ENCODE measurements at places on chromosomes 2 and 18.

GRCh38 chr2:205484215-205484614, 198.1 kb upstream of the NRP2 start:
- DNase-seq, result no peak

GRCh38 chr2:86393521-86394491, 47.4 kb upstream of the KDM3A start:
- DNase-seq, result no peak

GRCh38 chr2:4762951-4763376, 929.2 kb upstream of the SOX11 start:
- peak; percentile 70 for DNase-seq

- DNase-seq, result peak; percentile 69
Observed at GRCh38 chr2:42196403-42197267, 27.5 kb downstream of the EML4 start.

DNA sequence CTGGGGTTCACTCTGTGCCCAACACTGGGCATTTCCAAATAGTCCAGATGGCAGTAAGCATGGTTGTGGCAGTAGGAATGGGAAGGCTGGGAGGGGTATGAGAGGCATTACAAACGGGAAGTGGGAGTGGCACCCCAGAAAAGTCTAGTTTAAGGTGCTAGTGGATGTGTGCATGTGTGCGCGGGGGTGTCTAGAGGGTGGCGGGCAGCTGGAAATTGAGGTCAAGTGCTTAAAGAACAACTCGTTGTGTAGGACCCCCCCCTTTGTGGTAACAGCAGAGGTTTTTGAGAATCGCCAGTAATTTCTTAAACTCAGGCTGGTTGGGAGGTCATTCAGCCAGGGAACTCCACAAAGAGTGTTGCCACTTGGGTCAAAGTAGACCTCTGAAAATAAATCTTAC, 69.9 kb downstream of the RHBDD1 start:
- DNase-seq, result peak; percentile 41

DNA sequence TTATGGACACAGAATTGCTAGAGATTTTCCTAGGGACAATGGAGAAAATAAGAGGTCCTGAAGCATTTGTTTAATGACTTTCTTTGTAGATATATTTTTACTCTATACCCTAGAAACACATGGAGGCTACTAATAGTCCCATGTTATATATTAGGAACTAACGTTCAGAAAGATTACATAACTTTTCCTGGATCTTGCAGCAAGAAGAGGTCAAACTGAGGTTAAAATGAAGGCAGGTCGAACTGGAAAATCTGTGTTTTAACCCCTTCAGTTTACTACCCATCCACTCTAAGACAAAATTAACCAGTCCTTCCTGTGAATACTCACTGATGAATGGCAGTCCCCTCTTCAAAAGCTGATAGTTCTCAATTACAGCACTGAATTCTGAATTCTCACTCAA, 1415.8 kb upstream of the CELF4 start:
- no peak for DNase-seq

DNA sequence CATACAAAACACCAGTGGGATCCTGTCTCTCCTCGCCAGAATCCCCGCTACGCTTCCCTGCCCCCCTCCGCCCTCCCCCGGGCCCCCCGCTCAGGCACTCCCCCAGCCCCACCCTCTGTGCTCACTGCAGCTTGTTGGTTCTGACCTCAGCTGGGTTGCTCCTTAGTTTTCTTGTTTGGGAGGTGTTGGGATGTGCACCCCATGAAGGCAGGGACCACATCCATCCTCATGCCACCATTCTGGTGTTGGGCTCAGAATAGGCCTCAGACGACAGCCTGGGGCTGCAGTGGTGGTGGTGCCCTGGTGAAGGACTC, 4.6 kb downstream of the SNED1 start:
- no peak for DNase-seq

DNA sequence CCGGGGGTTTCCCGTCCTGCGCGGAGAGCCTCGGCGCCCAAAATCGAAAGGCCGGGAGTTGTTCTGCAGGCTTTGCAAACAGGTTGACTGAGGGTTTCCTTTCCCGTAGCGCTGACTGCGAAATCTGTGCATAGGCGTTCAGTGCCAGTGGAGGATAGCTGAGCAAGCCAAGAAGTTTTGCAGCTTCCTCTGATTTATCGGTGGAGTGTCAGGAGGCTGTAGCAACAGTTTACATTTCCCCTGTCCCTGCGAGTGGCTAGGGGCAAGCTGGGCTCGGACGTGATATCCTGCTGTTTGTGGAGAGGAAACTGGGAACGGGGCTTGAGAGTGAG, 694 bp downstream of the THSD7B start:
- DNase-seq, result no peak

DNA sequence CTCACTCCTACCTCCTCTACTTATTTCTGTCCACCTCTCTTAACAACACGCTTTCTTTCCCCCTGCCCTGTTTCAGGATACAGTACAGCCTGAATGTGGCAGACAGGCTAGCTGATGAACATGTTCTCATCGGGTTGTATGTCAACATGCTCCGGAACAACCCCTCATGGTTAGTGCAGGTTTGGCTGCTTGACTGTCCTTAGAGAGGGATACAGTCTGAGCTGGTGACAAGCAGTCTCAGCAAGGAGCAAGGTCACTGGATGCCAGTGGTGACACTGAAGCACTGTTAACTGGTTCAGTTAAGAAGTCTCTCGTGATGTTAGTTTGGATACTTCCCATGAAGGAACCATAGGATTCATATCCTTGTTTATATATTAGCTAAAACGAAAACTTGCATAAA, 128.6 kb downstream of the DTNA start:
- DNase-seq, result no peak

DNA sequence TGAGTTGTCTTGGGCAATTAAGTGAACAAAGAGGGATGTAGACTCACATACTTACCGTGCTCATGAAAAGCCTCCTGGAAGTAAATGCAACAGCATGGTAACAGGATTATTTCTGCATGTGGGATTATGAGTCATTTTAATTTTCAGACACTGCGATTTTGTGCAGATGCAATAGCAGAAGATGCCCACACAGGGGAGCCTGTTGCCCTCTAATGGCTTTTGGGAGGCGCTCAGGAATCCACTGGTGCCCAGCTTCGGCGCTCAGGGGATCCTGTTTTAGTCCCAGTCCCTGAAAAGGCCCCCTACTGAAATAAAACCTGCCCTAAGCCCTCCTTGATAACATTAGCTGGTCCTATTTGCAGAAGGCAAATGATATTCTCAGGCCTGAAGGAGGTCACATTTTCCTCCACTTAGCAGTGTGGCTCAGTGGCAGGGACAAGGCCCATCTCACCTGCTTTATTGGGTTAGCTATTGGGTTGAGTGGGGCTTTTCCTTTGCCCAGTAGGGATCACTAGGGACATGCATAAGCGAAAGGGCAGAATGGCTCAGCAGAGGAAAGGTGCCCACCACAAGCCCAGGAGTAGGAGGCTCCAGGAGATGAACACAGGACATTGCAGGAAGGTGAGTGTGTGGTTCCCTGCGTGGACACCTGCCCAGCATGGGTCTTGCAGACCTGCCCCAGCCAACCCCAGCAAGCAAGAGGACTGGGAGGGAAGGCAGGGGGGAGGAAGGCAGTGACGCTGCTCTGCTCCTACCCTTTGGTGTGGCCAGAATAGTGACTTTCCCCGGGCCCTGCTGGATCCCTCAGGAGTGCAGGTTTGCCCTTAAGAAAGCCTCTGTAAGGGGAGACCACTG, 26.5 kb upstream of the KCNS3 start:
- peak; percentile 85 for DNase-seq

DNA sequence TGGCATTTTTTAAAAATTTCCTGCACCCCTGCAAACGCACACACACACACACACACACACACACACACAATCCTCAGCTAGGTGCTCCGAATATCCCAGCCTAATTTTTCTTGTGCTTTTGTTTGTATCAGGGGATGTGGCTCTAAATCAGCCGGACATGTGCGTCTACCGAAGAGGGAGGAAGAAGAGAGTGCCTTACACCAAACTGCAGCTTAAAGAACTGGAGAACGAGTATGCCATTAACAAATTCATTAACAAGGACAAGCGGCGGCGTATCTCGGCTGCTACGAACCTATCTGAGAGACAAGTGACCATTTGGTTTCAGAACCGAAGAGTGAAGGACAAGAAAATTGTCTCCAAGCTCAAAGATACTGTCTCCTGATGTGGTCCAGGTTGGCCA, 1.8 kb downstream of the HOXD13 start:
- no peak for DNase-seq

DNA sequence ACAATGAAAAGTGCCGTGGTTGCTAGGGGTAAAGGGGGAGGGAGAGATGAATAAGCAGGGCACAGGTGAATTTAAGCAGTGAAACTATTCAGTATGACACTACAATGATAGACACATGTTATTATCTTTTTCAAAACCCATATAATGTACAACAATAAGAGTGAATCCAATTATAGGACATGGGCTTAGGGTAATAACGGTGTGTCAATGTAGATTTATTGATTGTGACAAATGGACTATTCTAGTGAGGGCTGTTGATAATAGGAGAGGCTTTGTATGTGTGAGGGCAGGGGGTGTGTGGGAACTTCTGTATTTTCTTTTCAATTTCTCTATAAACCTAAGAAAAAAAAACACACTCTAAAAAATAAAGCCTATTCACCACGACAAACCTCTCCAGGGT, 223.8 kb downstream of the RIT2 start:
- no peak for DNase-seq

DNA sequence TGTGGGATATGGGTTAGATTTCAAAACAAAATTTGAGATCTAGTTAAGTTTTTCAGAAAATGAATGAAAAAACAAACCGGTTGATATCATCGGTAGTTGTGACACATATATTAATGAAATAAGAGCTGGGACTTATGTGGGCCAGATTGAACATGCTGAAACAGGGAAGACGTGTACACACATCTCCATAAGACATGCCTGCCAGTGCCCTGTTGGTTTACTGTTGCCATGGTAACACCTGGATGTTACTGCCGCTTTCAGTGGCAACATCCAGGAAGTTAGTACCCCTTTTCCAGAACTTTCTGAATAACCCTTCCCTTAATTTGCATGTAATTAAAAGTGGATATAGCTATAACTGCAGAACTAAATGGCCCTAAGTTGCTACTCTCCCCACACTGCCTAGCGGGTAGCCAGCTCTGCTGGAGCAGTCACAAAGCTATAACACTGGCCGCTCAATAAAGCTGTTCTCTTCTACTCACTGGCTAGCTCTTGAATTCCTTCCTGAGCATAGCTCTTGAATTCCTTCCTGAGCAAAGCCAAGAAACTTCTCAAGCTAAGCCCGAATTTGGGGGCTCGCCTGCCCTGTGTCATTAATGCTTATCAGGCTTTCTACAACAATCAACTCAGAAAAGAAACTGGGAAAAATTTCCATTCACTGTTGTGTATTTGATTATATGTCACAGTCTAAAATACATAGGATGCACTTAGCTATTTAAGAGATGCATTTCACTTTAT, 776.3 kb upstream of the CDH7 start:
- DNase-seq, result no peak

- no peak for DNase-seq
Observed at GRCh38 chr2:116452651-116453050, 1361.8 kb upstream of the DDX18 start.

DNA sequence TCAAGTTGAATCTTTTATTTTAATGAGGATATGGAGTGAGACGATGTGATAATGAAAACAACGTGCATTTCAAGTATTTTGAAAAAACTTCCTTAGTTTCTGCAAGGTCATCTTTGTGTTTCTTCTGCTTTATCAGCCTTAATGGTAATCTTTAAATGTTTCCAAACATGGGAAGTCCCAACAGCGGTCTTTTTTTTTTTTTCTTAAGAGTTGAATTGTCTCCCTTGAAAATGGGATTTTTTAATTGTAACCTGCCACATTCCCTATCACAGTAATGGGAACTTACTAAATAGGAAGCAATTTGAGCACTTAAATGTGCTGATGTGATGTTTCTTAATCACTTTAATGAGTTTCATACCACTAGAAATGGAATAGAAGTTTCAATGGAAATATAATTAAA, 45.8 kb downstream of the ATIC start:
- no peak for DNase-seq

DNA sequence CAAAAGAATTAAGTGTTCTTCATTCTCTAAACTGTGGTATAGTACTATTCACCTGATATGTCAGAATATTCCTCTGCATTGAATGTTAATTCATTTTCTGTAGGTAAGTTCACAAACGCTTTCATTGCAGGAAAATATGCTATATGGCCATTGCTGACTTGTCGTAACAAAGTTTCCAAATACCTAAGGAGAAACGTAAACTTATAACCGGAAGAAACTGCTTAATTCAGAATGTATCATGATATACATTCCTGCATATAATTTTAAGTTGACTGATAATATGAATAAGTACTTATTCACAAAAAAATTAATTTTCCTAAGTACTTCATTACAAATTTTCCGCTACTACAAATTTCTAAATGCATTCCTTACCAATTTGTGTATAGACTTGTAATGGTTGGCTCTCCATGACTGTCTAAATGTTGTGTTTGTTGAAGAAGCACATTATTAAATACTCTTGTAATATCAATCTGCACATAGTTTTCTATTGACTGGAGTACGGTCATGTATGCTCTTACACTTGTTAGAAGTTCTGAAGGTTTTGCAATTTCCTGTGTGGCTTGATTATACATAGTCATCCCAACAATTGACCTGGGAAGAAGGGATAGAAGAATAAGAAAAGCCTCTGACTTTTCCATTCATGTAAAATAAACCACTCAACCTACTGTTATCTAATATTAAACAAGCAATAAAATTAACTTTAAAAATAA, 85.4 kb downstream of the NCKAP1 start:
- no peak for DNase-seq

DNA sequence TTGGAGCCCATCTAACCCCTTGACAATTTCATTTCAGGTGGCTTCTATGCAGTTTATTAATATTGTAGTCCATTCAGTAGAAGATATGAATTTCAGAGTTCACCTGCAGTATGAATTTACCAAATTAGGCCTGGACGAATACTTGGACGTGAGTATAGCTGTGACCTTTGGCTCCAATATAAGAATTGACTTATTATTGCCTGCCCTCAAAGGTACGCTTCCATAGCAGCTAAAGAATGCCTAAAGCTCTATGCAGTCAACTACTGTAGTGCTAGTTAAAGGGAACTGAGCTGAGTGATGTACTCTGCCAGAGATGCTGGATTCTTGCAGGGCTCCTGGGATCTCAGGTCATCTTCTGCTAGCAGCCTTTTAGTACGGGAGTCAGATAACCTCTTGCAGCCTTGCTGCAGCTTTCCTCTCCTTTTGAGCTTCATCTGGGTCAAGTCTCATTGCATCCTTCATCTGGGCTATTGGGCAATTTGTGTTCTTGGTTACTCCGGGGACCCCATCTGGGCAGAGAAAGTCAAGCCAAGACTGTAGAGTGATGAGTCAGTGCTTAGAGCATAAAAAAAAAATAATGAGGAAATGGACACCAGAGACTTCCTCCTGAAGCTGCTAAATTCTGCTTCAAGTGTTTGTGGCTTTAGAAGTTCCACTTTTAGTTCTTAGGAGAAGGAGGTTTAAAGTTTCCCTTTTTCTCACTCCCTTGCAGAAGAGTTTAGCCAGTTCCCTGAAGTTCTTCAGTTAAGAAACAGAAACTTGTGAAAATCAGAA, 105.6 kb downstream of the PRPF40A start:
- peak; percentile 78 for DNase-seq

DNA sequence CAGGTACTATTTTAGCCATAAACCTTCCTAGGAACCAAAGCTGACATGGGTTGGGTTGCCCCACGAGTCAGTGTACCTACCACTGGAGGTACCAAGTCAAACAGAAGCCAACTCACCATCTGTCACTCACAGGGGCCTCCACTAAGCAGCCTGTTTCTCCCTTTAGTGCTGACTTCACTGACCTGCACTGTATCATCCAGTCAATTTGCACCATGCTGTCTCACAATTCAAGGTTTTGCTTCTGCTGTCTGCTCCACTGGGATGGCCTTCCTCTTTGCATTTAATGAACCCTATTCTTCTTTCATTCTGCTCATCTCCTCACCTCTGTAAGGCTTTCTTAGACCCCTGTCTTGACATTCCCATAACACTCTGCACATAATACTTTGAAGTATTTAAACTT, 47.2 kb downstream of the EIF2AK3 start:
- no peak for DNase-seq
